CD4-positive, alpha-beta T cell (primary cell): ENCODE measurements at places on chromosomes 13 and 19.

DNA sequence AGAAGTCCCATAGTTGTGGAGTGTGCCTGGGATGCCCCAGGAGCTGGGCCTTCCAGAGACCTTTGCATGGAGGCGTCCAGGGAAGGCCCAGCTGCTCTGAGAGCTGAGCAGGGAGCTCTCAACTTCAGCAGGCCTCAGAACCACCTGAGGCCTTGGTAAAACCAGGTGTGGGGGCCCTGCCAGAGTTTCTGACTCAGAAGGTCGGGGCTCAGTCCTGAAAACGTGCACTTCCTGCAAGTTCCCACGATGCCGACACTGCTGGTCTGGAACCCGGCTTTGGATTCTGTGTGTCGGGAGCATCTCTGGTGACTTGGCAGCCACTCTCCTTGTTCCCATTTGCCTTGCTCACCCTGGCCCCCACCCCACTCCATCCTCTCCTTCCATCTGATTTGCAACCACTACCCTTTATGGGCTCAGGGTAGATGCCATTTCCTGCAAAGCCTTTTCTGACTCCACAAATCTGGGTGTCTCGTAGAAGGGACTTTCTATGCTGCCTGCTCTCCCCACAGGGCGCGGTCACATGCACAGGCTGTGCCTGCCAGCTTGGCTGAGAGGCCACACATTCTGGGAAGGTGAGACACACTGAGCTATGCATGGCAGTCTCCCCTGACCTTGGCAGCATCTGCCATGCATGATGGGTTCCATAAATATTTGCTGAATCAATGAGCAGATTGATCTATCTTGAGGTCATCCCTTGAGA is 244.7 kb downstream of the COL4A1 start:
- DNase-seq, result no peak
- H3K36me3 ChIP-seq, result no peaks in the 10 kb centered on the region
- no peak overlapping the region for H3K4me3 ChIP-seq
- no peaks in the 10 kb centered on the region for H3K4me1 ChIP-seq
- H3K27ac ChIP-seq, result no peak overlapping the region
- no peaks in the 10 kb centered on the region for H3K27me3 ChIP-seq

DNA sequence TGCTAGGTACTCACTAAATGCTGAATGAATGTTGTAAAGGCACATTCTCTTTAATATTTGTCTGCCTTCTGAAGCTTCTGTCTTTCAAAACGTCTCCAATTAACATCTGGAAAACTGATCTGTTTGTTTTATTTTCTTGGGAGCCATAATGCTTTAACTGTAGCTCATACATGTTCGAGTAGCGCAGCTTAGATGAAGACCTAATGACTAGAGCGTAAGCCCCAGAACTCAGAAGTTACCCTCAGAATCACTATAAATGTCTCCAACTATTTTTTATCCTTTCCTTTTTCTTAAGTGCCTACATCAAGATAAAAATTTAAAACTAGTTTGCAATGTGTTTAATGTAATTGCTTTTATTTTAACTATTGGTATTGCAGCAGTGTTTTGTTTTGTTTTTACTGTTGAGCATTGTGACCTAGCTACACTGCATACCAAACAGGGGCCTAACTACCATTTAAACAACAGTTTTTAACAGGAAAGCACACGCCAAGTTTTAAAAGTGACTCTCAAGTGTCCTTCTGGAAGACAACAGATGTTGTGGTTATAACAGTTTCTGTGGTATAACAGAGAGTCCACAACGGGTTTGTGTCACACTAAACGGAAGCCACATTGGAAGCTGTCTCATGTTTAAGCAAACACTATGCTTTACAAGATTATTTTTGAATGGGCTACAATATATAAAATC is 42.0 kb downstream of the MRPL57 start:
- no peaks in the 10 kb centered on the region for H3K36me3 ChIP-seq
- DNase-seq, result no peak
- H3K4me3 ChIP-seq, result no peak overlapping the region
- peaks cover 5% of the 10 kb centered on the region for H3K4me1 ChIP-seq
- H3K27ac ChIP-seq, result no peak overlapping the region

DNA sequence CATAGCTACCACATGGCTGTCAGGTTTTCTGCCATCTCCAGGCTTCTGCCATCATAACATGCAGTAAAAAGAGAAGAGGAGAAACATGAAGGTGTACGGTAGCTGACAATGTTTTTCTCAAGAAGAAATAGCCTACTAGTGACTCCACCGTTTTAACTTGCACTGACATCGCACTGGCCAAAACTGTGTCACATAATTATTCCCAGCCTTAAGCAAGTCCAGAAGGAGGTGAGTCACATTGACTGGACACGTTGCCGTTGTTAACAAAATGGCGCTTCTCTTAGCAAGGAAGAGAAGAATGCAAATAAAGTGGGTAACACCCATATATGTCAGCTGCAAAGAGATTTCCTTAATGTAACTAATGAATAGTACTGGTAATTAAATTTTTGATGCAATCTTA is 810.4 kb upstream of the SLC10A2 start:
- H3K27ac ChIP-seq, result no peak overlapping the region
- no peaks in the 10 kb centered on the region for H3K4me1 ChIP-seq
- DNase-seq, result no peak
- H3K27me3 ChIP-seq, result no peaks in the 10 kb centered on the region

DNA sequence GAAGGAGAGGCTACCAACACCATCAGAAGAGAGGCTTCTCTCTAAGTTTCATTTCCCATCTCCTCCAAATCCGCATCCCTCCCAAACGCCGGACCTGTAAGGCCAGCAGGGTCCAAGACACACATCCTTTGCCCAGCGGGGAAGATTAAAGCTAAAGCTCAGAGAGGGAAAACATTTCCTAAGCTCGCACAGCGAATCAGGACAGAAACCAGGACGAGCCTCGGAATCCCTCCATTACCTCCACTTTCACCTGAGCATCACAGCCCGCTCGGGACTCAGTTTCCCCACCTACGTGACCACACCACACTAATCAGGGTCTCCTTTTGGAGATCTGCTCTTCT is 711 bp upstream of the FOSB start:
- peak overlapping the region; percentile 94 for H3K4me3 ChIP-seq
- peaks cover 30% of the 10 kb centered on the region for H3K36me3 ChIP-seq
- DNase-seq, result no peak
- H3K27me3 ChIP-seq, result peaks cover 1% of the 10 kb centered on the region
- H3K27ac ChIP-seq, result peak overlapping the region; percentile 99
- H3K4me1 ChIP-seq, result peaks cover 32% of the 10 kb centered on the region
